ENCODE measurements at places on chromosomes 7 and 10.

GRCh38 chr10:69649786-69650550 lies 19.9 kb downstream of the FAM241B start:
- DNase-seq = no peak

DNA sequence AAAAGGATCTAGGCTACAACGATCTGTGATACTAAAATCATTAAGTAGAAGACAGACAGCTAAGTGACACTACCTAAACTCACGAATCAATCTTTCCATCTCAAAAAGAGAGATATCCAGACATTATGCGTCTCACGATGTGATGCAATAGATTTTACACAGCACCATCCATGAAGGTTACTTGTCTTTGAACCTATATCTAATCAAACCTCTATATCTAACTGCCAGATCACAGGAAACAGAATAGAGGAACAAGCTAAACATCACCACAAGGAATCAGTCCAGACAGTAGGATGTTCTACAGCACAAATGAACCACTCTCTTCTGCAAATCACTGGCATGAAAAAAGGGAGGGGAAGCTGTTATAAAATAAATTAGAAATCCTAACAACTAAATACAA lies 4.1 kb downstream of the RAPGEF5 start:
- no peak for DNase-seq

DNA sequence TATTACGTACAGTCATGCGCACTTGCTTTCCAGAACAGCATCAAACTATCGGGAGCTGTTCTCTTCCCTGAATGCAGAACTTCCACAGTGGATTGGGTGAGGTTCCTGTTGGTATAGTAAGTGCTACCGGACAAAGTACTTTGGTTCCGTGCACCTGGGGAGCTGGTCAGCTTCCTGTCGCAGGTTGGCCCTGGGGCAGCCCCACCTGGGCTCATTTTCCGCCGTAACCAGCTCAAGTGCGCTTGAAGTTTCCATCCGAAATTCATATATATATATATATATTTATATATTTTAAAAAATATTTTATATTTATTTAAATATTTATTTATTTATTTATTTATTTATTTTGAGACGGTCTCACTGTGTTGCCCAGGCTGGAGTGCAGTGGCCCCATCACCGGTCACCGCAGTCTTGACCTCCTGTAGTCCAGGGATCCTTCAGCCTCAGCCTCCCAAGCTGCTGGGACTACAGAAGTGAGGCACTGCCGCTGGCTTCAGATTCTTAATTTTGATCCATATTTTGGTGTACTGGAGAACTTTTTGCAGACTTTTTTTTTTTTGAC lies 6.5 kb downstream of the SCART1 start:
- DNase-seq = no peak

DNA sequence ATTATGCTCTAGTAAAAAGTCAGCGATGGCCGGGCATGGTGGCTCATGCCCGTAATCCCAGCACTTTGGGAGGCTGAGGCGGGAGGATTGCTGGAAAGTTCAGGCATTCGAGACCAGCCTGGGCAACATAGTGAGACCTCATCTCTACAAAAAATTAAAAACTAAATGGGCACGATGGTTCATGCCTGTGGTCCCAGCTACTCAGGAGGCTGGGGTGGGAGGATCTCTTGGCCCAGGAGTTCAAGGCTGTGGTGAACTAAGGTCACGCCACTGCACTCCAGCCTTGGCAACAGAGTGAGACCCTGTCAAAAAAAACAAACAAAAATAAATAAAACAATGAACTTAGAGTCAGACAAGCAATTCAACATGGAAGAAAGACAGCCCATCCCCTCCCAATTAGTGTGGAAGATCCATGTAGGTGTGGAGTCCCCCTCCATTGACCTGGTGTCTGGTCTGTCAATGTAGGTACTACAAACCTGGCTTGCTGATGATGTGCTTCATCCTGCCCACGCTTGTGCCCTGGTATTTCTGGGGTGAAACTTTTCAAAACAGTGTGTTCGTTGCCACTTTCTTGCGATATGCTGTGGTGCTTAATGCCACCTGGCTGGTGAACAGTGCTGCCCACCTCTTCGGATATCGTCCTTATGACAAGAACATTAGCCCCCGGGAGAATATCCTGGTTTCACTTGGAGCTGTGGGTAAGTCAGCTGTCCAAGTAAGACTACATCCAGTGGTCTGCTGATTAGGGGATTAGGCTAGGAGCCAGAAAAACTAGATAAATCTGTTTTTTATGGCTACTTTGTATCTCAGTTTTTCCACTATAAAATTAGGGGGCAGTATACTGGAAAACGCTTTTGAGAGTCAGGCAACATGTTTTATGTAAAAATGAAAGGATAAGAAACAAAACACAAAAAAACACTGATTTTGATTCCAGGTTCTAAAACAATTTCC lies 9.3 kb downstream of the SCD start:
- no peak for DNase-seq

GRCh38 chr7:55242613-55243012 lies 122.5 kb upstream of the LANCL2 start:
- DNase-seq = no peak

- no peak for DNase-seq
Measured at GRCh38 chr10:64867501-64867962, 1346.3 kb downstream of the REEP3 start.

DNA sequence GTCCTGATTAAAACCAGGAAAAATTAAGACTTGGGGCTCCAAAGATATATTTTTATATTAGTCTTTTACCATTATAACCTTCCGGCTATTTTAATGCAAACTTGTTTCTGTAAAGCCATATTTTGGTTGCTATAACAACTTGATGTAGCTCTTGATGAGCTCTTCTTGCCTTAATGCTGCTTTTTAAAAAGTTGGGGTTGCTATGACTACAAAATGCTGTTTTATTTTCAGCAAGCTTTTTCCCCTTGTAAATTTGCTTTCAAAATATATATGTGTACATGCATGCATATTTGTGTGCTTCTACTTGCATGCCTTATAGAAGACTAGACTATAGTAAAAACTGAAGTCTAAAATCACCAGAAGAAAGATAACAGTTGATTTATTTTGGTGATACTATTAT lies 99.7 kb downstream of the CSTF2T start:
- no peak for DNase-seq

DNA sequence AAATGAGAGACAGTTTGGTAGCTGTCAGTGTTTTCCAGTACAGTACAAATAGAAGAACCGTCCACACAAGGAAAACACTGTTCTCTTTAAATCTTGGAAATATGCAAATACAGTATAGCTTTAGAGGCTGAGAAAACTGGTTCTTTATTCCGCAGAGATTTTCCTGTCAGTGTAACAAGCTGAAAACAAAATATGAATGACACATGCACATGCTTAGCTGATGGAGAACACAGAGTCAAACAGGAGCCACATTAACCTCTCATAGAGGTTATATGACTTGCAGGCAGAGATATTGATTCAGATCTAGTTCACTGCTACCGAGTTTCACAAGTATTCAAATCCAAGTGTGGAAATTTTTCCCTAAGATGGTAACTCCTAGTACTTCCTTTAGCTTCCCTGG lies 135.2 kb upstream of the C1QL3 start:
- DNase-seq = no peak

DNA sequence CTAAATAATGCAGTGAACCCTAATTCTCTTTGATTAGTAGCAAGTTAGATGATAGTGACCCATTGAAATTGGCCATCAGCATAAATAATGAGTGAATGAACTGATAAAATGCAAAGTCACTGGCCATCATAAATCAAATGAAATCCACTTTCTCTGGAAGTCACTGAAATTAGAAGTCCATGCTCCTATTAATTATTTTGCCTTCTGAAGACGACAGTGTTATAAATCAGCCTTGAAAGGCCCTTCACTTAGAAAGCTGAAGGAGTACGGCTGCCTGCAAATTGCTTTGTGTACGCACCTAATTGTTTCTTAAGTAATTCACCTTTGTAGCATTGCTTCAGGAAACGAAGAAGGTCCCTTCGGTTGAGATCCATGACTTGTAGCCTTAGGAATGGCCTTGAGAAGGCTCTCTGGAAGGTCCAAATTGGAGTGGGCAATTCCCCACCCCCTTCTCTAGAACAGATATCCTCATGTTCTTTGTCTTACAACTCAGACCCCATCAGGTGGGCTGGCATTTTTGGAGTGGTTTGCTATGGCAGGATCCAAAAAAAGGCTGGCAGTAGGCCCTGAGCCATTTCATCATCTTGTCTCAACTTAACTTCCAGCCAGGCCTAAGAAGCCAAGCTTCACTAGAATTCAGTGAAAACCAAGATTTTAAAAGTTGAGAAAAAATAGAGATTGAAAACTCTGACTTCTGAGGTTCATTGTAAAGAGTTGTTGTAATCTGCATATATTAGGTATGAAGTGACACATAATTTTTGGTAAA lies 420.3 kb downstream of the LRMDA start:
- no peak for DNase-seq

DNA sequence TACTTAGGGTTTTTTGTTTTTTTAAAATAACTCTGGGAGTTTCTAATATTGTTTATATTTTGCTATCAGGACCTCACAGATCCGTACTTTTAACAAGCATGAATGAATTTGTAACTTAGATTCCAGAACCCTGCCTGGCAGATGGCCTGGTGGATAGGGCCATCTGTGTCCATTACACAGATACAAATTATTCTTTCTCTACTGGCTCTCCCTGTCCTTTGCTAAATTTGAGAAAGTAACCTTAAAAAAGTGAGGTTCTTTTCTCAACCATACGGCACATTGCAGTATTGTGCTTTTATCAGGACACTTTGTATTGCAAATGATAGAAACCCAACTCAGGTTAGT lies 26.6 kb downstream of the LCOR start:
- DNase-seq = no peak

- no peak for DNase-seq
Measured at GRCh38 chr10:102451105-102451969, at the start of gene C10orf95. Gene C10orf95 (minus strand): TSS chr10:102451543. CDS start chr10:102451093, 450 bp downstream.

- no peak for DNase-seq
Measured at GRCh38 chr7:24135003-24135817, 148.8 kb upstream of the NPY start.

DNA sequence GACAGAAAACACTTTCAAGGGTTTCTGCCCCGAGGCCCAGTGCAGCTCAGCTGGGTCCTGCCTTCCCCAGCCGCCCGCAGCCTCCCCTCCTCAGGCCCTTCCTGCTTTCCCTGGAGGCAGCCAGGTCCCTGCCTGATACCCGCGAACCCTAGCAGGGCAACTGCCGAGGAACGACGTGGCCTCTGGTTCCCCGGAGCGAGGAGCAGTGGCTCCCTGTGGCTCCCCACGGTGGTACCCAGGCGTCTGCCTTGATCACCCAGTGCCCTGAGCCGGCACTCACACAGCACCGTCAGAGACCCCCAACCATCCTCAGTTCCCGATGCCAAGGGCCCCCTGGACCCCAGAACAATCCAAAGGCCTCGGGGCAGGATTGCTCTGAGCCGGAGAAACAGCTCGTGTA lies 58.3 kb downstream of the CFAP46 start:
- DNase-seq = peak; percentile 45

DNA sequence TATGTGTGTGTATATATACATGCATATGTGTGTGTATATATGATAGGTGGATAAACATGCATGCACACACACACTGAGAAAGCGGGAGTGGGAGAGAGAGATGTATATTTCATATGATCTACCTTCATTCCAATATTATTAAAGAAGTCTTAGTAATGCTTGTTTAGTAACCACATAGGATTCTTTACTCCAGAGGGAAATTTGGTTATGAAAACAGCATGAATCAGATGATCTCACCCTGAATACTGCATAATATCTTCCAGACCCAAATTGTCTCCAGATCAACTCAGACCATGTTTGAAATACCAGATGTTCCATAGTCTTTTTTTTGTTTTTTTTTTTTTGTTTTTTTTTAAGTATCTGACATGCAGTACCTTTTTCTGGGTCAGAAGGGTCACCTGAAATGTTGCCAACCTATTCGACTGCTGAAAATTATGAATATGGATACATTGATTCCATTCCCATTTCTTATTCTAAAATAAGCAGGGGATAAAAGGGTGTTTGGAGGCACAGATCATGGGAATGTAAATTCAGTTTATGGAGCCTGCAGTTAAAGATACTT lies 17.4 kb downstream of the TES start:
- DNase-seq = no peak

DNA sequence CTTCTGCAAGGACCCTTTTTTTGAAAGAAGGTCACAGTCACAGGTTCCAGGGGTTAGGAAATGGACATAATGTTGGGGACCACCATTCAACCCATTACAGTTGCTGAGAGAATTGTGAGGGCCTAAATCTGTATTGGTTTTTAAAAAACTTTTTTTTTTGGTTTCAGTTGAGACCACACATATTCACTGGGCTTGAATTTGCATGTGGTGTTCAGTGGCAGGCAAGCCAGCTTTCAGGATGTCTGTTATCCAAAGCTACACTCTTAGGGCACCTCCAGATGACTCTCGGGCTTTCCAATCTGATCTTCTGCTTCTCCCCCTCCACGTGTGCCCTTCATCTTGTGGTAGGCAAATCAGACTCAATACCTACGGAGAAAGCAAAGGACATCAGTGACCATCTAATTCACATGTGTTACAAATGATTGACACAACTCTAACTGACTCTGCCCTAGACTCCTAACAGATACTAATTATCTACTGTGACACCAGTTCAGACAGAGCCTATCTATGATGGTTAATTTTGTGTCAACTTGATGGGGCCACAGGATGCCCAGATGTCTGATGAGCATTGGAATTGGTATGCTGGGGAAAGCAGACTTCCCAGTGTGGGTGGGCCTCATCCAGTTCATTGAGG lies 93.3 kb upstream of the ELMO1 start:
- DNase-seq = no peak

DNA sequence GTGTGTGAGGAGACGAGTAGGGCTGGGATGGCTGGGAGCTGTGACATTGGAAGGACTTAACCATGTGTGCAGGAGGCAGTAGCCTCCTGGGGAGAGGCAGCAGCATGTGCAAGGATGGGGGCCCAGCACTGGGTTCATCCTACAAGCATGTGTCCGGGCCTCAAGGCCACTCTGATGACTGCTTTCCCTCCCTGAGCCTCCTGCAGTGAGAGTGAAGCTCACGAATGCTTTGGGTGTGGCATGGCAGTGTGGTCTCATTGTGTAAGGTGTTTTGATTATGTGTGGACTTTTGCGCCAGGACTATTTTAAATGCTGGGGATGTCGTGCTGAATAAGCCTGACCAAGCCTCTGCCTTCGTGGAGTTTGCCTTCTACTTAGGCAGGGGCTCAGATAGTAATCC lies 122.0 kb upstream of the INSYN2A start:
- no peak for DNase-seq

GRCh38 chr7:76351372-76351771 lies 7.4 kb downstream of the YWHAG start:
- no peak for DNase-seq

DNA sequence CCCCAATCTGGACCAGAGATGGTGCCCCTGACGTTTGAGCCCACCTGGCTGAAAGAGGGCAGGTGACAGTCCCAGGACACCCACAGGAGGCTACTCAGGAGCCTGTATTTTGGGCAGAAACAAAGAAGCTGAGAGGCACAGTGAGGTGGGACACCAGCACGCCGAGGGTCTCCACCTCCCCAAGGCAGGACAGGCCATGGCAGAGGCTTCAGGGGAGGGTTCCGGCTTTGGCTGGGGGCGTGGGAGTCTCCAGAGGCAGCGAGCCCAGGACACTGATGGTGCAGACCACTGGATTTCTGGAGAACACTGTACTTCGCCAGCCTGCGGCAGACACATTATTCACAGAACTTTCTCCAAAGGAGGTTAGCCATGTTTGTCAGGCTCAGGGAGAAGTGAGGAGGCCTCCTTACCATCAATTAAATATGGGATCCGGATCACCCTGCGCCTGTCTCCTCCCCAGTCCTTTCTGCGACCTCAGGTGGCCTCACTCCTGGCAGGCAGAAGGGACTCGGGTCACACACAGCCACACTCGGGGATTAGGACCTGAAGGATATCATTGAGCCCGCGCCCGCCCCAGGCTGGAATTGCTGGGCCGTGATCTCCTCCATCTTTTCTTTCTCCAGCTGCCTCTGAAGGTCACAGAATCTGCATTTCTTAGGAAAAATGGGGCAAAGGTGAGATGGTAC lies 98.3 kb downstream of the MKI67 start:
- no peak for DNase-seq

Measured in sciatic nerve (tissue), 2 donors.